ENCODE measurements at places on chromosomes 16 and 17.

DNA sequence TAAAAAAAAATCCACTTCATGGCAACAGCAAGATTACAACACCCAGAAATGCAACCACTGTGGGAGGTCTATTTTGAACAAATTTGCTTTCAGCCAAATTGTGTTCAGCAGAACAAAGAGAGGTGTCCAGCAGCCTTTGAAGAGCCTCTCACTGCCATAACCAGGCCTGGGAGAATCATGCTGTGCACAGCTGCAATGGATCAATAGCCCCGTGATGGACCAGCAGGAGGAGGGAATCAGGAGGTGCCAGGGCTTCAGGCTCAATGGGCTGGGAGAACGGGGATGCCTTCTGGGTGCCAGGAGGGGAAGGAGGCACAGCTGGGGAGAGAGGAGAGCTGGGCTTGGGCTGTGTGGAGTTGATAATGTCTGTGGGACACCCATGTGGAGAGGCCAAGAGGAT, 366.2 kb upstream of the EEF2KMT start:
- DNase-seq = no peak

GRCh38 chr17:17032131-17032692, 10.0 kb upstream of the MPRIP start:
- no peak for DNase-seq

DNA sequence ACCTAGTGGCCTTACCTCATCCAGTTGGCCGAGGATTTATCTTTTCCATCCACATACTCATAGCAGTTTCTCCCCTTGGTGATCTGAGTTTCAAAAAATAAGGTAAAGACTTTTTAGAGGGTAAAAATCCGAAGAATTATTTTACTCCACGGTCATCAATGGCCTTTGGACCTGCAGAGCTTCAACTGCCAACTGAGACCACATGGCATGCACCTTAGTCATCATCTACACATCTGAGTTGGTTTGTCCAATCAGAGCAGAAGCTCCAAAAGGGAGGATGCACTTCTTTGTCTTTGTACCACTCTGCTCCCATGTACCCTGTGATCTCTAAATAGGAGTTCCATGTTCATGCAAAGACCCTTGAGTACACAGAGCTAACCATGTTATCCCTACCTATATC, 15.7 kb downstream of the PRDM7 start:
- no peak for DNase-seq

DNA sequence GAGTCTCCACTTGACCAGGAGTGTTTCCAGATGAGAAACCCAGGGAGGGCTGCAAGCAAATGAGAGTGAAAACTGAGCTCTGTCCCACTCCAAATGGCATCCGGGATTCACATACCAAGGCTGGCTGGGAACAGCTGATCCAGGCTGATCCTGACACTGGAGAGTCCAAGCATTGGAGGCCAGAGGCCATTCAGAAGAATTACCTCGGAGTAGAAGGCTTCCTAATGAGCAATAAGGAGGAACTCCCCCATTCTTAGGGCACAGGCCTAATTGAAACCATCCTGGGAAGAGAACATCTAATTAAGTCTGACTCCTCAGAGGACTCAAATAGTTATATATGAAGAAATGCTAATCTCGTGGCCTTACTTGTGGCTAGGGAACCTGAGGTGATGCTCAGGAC, 142.8 kb downstream of the PRKCA start:
- no peak for DNase-seq

DNA sequence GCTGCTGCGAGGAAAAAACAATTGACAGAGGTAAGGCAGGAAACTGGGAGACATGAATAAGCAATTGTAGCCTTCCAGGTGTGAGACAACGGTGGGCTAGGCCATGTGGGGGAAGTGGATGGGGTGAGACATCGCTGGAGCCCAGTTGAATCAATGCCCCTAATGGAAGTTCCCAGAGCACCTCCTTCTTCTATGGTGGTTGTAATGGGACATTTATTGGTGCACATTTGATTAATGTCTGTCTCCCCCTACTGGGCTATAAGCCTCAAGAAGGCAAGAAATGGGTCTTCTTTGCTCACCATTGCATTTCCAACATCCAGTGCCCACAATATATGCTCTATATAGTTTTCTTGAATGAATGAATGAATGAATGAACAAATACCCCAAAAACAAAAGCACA, 22.7 kb upstream of the CD300E start:
- DNase-seq = no peak

DNA sequence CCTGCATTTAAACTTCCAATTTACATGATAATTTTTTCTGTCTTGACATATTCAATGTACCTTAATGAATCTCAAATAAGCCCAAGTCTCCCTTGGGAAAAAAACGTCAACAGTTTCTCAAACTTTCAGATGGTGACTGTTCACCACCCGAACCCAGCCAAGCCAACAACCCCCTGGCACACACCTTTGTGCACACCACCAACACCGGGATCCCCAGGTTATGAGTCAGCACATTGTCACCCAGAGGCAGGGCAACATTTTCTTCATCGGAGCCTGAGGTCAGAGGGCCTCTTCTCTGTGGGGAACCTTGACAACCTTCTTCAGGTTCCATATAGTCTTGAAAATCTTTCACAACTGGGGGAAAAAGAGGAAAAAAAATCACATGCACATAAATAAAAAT, 15.5 kb downstream of the DYNC1LI2 start:
- DNase-seq = no peak

DNA sequence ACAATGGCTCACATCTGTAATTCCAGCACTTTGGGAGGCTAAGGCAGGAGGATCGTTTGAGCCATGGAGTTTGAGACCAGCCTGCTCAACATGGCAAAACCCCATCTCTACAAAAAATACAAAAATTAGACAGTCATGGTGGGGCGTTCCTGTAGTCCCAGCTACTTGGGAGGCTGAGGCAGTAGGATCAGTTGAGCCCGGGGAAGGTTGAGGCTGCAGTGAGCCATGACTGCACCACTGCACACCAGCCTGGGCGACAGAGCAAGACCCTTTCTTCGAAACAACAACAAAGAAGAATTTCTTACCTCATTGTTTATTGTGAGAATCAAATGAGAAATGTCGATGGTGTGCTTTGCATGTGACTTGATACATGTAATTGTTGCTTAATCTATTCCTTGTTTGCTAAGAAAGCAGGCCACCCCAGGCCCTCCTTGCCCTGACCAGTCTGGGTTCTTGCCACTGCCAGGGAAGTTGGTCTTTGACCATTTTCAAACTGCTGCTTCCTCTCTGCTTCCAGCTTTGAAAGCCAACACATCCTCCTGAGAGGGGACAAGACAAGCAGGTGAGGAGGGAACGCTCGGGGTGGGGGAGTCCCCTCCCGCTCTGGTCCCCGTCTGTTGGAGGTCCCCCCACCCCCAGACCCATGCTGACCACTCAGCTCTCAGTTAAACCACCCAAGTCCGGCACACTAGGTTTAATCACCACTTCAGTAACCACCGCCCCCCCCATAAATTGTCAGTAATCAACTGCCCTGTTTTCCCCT, 47.3 kb upstream of the CPNE2 start:
- no peak for DNase-seq

DNA sequence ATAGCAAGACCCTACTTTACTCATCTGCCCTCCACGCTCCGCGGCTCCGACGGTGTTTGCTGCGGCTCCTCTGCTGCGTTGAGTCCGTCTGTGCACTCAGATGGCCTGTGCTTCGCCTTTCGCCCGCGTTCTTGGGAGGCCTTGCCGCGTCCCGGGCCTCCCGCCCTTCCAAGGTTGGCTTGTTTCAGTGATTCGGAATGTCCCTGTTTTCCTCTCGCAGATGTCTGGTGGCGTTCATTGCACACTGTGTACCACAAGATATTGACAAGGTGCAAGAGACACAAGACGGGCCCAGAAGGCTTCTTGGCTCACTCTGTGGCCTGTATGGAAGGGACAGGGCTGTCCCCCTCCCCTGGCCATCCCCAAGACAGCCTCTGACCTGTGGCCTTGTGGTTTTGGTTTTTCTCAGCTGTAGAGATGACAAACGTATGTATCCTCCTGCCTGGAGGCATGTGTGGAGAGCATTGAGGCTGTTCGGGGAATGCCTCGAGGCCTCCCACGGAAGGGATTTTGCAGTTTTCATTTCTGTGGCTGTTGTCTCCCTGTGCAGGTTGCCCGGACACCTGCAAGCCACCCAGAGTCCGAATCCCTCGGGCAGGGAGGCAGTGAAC, 15.4 kb downstream of the MGRN1 start:
- no peak for DNase-seq

Data from central memory CD8-positive, alpha-beta T cell (primary cell).